A172 (cell line): ENCODE measurements at places on chromosomes 2 and 18.

GRCh38 chr2:210833403-210833802 is 277.0 kb downstream of the CPS1 start:
- no peak for DNase-seq

DNA sequence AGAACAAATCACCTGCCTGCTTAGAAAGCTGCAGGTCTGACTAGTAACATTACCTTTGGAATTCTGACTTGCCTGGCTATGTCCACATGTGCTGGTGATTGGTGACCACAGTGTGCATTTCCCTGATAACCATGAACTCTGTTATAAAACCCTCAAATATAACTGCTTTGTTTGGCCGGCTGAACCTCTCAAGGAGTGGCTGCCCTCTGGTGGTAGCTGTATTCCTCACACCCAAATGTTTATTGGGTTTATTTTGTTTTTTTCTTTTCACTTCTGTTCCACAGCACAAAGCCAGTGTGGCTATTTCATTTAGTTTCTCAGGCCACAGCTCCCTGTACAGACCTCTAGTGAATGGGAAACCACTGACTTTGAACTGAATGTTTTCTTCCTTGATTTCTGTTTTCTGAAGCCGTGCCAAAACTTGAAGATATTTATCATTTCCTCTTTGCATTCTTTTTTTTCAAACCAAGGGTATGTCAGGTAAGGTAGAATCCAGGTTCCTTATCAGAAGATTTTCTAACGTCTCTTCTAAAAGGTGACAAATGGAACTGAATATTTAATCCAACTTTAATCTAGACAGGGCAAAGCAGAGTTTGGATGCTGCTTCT is 549.0 kb upstream of the VRK2 start:
- DNase-seq, result peak; percentile 50

GRCh38 chr18:36397033-36397432 is 99.5 kb downstream of the FHOD3 start:
- DNase-seq, result no peak

DNA sequence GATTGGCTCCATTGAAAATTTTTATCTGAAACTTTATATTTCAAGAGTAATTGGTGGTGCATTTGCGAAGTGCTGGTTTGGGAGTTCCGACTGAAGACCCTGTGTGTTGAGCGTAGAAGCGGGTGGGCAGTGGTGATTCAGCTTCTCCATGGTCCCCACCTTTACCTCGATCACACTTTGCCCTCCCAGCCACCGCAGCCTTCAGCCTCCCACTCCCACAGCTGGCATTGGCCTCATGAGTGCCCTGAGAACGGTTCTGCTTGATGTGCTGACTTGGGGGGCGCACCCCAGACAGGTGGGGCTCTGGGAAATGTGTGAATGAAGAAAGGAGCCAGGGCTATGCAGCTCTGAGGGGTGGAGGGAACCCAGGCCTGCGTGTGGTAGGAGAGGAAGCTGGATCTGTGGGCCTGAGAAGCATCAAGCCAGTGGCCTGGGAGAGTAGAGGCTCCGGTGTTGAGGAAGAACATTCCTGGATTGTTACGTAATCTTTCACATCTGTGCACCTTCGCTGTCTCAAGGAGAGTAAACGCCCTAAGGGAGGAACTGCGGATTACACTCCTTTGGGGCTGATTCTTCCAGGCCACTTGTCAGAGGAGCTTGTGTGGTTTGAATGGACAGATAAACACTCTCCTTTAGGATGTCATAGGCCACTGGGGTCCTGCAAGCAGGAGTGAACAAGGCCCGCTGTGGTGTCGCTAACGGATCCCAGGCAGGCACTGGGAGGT is 83.8 kb downstream of the NPAS2 start:
- peak; percentile 73 for DNase-seq

DNA sequence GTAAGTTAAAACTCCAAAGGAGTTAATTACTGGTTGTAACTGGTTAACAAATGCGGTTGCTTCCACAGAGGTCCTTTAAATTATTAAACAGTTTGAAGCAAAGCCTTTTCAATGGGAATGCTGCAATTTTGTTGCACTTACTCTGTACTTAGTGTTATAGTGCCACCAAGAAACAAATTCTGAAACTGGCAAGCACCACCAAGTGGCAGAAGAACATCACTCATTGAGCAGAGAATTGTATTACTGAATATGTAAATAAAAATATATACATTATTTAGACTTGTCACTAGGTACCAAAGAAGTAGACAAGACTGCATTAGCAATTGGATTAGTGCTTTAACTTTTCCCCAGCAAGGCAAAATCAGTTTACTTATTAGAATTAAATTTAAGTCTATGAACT is 2.6 kb upstream of the TMEFF2 start:
- DNase-seq, result peak; percentile 8

DNA sequence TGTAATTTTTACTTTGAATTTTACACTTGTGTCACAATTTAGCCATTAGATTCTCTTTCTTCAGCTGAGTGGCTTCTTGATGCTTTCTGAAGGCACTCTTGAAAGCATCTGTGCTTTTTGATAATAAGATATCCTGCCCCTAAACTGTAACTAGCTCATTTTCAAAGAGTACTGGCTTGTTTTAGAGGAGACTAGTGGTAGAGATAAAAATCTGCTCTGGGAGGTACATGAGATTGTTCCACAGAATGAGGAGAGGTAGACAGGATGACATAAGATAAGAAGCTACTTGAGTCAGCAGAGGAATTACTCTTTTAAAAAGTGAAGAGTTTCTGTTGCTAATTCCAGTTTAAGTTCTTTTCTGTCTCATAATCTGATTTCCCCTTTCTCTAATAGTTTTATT is 10.6 kb downstream of the PLEKHB2 start:
- DNase-seq, result no peak

- DNase-seq, result no peak
Observed at GRCh38 chr2:138485019-138485418, 16.6 kb upstream of the SPOPL start.

DNA sequence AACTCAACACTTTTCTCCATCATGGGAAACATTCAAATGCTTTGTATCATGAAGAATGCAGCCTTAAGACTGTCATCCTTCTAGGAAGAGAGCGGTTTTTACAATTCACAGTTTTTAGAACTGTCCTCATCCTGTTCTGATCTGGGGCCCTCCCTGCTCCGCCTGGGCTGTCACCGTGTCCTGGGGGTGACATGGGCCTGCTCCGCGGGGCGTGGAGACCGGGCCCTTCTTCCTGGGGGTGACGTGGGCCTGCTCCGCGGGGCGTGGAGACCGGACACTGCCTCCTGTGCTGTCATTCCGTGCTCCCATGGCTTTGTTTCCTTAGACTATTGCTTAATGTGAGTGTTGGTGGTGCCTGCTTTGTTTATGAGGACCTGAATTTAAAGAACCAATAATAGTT is 122.8 kb downstream of the TMEM18 start:
- DNase-seq, result no peak

GRCh38 chr2:26704441-26704977 is 12.0 kb downstream of the KCNK3 start:
- peak; percentile 61 for DNase-seq

- DNase-seq, result no peak
Observed at GRCh38 chr2:192254444-192254843, 59.7 kb upstream of the TMEFF2 start.
